ENCODE measurements at places on chromosomes 12 and 14.

DNA sequence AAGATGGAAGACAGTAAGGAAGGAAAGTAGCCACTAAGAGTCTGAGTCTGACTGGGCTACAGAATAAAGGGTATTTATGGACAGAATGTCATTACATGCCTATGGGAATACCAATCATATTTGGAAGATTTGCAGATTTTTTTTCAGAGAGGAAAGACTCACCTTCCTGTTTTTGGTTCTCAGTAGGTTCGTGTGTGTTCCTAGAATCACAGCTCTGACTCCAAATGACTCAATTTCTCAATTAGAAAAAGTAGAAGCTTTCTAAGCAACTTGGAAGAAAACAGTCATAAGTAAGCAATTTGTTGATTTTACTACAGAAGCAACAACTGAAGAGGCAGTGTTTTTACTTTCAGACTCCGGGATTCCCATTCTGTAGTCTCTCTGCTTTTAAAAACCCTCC lies 15.4 kb upstream of the PAPLN start:
- DNase-seq, result no peak

DNA sequence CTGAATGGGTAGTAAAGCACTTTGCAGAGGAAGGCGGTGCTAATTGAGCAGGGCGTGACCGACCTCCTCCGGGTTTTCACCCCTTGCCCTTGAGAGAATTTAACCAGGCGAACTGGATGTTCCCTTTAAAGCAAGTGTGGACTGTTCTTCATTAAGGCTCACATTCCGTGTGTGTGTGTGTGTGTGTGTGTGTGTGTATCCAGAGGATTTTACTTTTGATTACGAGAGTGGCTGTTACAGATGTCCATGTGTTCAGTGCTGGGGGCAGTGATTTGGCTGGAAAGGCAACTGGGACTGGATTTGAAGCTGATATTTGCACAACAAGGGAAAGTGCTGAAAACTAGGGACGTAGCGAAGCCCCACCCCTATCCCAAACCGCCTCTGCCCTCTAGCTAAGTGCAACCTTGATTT lies 2.2 kb downstream of the TMEM132C start:
- DNase-seq, result no peak

DNA sequence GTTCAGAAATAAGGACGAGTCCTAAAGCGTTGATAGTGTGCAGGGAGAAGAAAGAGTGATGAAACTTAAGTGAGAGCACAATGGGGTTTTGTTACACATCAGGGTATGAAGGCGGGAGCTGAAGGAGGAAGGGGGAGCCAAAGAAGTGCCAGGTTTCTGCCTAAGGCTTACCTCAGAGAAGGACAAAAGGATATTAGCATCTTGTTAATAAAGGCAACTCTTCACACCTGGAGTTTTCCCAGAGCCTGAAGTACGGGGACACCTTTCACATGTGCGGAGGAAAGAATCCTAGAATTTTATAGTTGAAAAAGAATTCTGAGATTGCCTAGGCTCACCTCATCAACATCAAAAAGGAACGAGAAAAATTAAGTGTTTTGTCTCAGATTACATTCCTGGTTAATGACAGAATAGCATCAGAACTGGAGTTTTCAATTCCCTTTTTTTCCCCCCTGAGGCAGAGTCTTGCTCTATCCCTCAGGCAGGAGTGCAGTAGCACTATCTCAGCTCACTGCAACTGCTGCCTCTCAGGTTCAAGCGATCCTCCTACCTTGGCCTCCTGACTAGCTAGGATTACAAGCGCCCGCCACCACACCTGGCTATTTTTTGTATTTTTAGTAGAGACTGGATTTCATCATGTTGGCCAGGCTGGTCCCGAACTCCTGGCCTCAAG lies 2.2 kb upstream of the SAV1 start:
- DNase-seq, result no peak

GRCh38 chr14:52551696-52552062 lies 626 bp downstream of the TXNDC16 start:
- peak; percentile 14 for DNase-seq

GRCh38 chr12:48279101-48279500 lies 71.6 kb downstream of the ZNF641 start:
- no peak for DNase-seq

DNA sequence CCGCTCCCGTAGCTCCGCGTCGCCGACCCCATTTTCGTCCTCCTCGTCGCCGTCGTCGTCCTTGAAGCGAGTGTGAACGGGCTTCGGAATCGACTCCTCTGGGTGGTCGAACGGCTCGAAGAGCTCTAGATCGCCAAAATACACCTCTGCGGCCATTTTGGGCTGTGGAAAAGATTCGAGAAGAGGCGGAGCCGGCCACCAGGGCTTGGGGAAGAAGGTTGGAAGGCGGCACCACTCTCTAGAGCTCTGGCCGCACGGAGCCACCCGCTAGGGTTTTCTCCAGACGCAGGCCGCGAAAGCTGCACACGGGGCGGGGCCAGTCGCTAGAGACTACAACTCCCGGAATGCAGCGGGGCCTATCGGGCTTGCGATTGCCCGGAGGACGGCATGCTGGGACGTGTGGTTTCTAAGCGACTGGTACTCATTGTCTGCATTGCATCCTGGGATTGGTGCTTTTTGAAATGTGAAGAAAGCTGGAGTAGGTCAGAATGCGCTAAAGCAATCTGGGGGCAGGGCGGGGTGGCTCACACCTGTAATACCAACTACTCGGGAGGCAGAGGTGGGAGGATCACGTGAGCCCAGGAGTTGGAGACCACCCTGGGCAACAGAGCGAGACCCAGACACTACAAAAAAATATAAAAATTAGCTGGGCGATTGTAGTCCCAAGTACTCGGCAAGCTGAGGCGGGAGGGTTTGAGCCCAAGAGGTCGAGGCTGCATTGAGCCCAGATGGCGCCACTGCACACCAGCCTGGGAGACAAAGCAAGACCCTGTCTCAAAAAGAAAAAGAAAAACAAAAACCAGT lies at the start of gene ZCCHC8:
Gene ZCCHC8, minus strand, starts transcription at position 248 of the 804 bp plus-strand sequence. Its CDS starts 92 bp downstream, at position 156.
- DNase-seq, result peak; percentile 93

GRCh38 chr12:115062741-115063140 lies 378.8 kb upstream of the TBX3 start:
- DNase-seq, result no peak

GRCh38 chr12:47783024-47783755 lies 10.2 kb downstream of the SLC48A1 start:
- DNase-seq, result no peak

DNA sequence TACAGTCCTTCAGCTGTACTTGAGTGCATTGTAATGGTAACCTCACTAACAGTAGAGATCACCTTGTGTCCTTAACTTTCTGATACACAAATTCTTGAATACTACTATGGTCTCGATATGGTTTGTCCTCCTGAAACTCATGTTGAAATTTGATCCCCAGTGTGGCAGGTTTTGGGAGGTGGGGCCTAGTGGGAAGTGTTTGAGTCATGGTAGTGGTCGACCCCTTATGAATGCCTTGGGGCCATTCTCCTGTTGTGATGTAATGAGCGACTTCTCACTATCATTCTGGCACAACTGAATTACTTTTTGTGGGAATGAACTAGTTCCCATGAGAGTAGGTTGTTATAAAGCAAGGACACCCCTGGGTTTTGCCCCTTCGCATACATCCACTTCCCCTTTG lies 52.3 kb downstream of the IPO8 start:
- no peak for DNase-seq
